Regular cardiac myocyte (primary cell): ENCODE measurements at places on chromosomes 5 and 9. TPM values are rescaled to one million over a fixed set of nuclear protein-coding genes. Genes with fewer than 3 reads are reported as not detected.

The IL5 gene
- 0.28 TPM in 1 of 2 replicates, not detected in the other for total RNA-seq

The OGN gene
- 0.28 TPM in 1 of 2 replicates, not detected in the other for total RNA-seq

The SGCD gene
- total RNA-seq: 0.77 and 0.85 TPM in 2 replicates

The WNK2 gene
- total RNA-seq: not detected in 2 replicates

The ADAMTSL2 gene
- total RNA-seq: 1.2 and 2.8 TPM in 2 replicates

The SHISAL2B gene
- not detected in 2 replicates for total RNA-seq

The IL3 gene
- not detected in 2 replicates for total RNA-seq

The ZDHHC12 gene
- 22.6 and 39.9 TPM in 2 replicates for total RNA-seq

The GPRIN1 gene
- total RNA-seq: 1.7 and 6.1 TPM in 2 replicates

The ARPC5L gene
- total RNA-seq: 10.1 and 21.3 TPM in 2 replicates

The RORB gene
- total RNA-seq: under 0.01 TPM in 1 of 2 replicates, not detected in the other

The TLR4 gene
- total RNA-seq: 43.1 and 58.5 TPM in 2 replicates

The SLC6A7 gene
- under 0.01 TPM in 2 replicates for total RNA-seq

The BTNL3 gene
- not detected in 2 replicates for total RNA-seq

The LECT2 gene
- not detected in 2 replicates for total RNA-seq

The CDH9 gene
- total RNA-seq: not detected in 2 replicates

The C7 gene
- total RNA-seq: 0.96 and 24.8 TPM in 2 replicates

The SPAG8 gene
- 0.58 and 1.1 TPM in 2 replicates for total RNA-seq

The BDP1 gene
- 19.6 and 20.0 TPM in 2 replicates for total RNA-seq

The POLR3G gene
- total RNA-seq: 6.8 and 20.5 TPM in 2 replicates
